ENCODE measurements at places on chromosomes 2 and 18.
A peak's percentile ranks its signal among the peaks of the same experiment; 100 is the strongest.

GRCh38 chr18:33440060-33441043 is at the start of gene CCDC178:
TSS of gene CCDC178 (minus strand) at chr18:33440721. CDS start at chr18:33412088, 28,633 bp downstream.
- DNase-seq, result peak; percentile 72

- DNase-seq, result no peak
Measured at GRCh38 chr2:215843579-215843978, 169.8 kb downstream of the MREG start.

DNA sequence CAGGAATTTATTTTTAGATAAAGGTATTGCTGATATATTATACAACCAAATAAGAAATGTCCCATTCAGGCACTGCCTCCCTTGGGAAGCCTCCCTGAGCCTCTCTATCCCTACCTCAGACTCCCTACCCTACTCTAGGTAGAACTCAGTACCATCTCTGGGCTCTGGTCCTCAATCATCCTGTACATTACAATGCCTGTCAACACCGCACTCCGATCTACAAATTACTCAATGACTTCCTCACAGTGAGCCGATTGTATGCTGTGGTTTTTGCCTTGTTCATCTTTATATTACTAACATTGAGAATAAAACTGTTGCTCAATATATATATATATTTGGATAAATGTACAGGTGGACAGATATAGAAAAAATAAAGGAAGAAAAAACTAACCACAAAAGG is 207.5 kb downstream of the STK39 start:
- no peak for DNase-seq

DNA sequence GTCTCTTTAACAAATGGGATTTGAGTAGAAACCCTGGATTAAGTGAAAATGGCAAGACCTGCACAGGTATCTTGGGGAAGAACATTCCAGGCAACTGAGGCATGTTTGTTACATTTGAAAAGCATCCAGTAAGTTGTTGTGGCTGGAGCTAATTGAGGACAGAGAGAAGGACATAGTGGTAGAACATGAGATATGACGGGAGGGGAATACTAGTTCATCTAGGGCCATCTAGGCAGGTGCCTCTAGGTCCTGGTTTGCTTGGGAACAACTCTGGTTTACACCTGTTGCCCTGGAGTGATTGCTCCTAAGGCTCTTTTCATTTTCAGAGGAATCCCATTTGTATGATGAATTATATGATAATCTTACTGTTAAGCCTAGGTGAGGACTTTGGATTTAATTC is 19.7 kb upstream of the CCDC141 start:
- DNase-seq, result no peak

DNA sequence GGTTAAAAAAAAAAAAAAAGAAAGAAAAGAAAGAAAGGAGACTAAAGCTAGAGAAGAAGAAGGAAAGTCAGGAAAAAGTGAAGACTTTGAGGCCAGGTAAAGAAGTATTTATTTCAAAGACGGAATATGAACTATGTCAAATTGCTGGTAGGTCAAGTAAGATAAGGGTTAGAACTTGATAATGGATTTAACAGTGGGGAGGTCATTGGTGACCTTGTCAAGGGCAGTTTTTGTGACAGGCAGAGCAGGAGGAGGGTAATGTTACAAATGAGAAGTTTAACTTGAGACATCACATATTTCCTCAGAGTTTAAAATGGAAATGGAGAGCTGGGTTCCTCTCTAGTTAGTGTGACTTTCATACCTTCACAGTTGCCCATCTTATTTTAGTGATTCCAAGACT is 9.5 kb downstream of the WDR7 start:
- DNase-seq, result no peak

- no peak for DNase-seq
Measured at GRCh38 chr2:55862246-55862645, 61.3 kb downstream of the EFEMP1 start.

- no peak for DNase-seq
Measured at GRCh38 chr18:42906761-42907160, 208.7 kb downstream of the RIT2 start.

- DNase-seq, result no peak
Measured at GRCh38 chr2:117933884-117934354, 80.0 kb downstream of the CCDC93 start.

- DNase-seq, result no peak
Measured at GRCh38 chr2:233211548-233211895, 40.0 kb upstream of the ATG16L1 start.

- DNase-seq, result no peak
Measured at GRCh38 chr2:67384123-67384822, 12.9 kb upstream of the ETAA1 start.

- DNase-seq, result no peak
Measured at GRCh38 chr2:19256121-19256601, 102.3 kb downstream of the OSR1 start.

- DNase-seq, result no peak
Measured at GRCh38 chr2:182080493-182080892, 94.8 kb downstream of the PPP1R1C start.

GRCh38 chr18:3498698-3499471 is 48.9 kb downstream of the TGIF1 start:
- no peak for DNase-seq

DNA sequence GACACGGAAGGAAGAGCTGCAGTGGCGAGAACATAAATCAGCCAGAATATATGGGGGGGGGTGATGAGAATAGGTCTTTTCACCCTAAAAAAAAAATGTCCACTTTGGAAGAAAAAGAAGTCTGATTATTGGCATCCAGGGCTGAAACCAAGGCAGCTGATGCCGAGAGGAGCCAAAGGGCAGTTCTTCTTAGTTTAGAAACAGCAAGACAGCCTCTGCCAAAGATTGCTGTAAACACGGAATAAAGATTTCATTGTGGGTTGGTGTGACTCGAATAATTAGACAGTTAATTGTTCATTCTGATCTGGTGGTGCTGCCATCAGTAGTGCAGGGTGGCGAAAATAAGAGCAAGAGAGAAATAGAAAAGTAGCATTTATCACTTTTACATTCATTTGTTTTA is 3.5 kb downstream of the CDH20 start:
- DNase-seq, result no peak

- DNase-seq, result no peak
Measured at GRCh38 chr2:105754011-105754410, 9.3 kb downstream of the NCK2 start.

- DNase-seq, result no peak
Measured at GRCh38 chr2:46510598-46511177, 31.3 kb downstream of the TMEM247 start.

DNA sequence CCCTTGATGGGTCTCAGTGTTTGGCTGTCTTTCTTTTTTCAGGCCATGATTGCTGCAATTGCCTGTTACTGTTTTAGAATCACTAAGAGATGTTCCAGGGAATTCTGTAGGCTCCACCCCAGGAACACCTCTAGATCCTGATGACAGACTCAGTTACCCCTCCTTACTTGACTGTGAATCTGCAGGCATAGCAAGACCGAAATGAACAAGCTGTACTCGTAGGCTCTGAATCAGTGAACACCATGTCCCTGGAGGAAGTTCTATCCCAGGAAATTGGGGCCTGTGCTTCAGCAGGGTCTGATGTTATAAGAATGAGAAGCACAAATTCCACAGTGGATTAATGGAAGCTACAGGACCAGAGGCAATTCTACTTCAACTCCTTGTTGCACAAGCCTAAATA is 148.6 kb downstream of the COPS8 start:
- DNase-seq, result no peak

- DNase-seq, result no peak
Measured at GRCh38 chr18:47968006-47968676, 37.7 kb upstream of the SMAD2 start.

- peak; percentile 66 for DNase-seq
Measured at GRCh38 chr2:196592911-196593881, 46.3 kb upstream of the CCDC150 start.

DNA sequence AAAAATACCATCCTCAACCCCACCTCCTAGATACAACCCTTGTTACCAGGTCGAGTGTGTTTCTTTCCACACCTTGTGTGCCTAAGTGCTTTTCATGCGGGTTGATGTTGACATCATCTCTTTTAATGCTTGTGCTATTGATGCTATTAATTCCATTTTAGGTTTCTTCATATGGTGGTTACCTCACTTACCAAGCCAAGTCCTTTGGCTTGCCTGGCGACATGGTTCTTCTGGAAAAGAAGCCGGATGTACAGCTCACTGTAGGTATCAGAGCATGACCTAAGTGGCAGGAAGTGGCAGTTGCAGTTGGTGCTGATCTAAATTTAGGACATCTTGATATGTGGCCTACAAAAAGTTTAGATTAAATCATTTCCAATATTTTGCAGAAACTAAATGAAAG is 149.9 kb upstream of the TTC39C start:
- DNase-seq, result no peak
